CD4-positive, alpha-beta T cell treated with Interleukin-10 for 1 hour (primary cell): ENCODE measurements at places on chromosomes 11 and 22.

DNA sequence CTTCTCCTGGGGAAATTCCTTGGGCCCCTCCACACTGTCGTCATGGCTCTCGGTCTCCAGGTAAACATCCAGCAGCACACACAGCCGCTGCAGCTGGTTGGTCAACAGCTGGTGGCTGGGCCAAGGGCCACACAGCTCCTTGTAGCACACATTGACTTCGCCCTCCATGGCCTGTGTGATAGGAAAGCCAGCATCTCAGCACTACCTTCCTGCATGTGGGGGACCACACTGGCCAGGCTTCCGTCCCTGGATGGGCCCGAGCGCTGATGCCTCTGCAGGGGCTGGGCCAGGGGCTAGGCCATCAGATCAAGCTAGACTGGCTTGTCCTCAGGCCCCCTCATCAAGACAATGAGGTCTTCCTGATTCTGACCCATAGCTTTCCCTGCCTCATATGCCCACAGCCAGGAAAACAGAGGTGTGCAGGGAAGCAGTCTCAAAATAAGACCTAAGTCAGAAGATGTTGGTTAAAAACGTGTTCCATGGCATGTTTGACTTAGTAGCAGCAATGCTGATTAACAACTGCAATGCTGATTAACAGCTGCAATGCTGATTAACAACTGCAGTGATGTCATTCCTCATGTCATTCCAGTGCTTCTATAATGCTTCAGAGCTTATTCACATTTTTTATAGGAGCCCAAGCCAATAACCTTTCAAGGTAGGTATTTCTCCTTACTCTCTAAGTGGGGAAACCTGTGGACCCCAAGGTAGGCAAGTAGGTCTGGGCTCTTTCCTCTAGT is 31.3 kb downstream of the NEFH start:
- DNase-seq = no peak

- no peak for DNase-seq
Observed at GRCh38 chr11:11444027-11444803, 91.2 kb upstream of the CSNK2A3 start.

DNA sequence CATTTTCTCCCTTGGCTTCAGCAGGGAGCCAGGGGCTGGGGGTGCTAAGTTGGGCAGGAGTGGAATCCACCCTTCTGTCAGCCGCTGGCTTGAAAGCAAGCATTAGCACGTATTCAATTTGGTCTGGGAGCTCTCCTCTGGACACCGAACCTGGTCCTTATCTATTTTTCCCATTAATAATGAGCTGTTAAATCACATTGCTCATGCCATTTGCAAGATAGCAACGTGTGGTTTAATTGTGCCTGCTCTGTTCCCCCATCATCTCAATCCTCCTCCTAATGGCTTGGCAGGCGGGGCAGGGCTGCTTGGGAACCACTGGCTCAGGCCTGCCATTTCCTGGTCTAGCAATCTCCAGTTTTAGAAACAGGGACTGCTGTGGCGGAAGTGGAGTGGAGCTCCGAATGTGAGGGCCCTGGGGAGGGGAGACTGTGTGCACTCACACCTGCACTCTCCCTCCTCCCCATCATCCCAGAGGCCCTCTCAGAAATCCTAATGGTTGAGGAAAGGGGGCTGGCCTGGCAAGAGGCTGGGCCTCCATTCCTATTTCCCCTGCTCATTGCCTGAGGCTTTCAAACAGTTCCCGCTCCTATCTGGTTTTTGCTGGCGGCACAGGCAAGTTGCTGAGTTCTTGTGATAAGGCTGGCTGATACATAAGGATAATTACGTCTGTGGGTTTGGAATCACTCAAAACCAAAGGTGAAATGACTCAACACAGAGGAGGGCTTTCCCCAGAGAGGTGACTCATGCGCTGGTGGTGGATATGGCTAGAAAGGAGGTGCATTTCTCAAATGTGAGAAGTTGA is 201.2 kb upstream of the E2F8 start:
- DNase-seq = no peak

DNA sequence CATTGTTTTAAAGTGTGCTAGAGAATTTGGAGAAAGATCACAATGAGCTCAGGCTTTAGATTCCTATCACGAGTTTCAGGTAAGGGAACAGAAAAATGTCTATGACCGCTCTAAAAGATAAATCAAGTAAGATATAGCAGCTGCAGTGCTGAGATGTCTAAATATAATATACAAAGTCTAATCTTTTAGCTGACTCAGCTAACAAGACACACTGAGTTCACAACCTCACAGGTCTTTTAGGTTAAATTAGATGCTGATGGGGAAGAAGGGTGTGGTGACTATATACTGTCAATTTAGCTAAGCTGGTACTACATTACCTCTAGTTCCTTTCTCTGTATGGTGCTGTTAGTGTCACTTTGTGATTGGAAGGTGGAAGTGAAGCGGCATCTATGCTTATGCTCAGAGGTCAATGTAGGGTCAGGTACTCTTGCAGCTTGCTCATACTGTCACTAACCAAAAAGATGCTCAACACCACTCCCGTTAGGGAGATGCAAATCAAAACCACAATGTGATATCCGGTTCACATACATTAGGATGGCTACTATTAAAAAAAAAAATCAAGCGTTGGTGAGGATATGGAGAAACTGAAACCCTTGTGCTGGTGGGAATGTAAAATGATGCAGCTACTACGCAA is 283.5 kb downstream of the SWAP70 start:
- DNase-seq = no peak

GRCh38 chr22:23774922-23775436 is 2.3 kb downstream of the MMP11 start:
- no peak for DNase-seq

- DNase-seq = no peak
Observed at GRCh38 chr11:81026032-81026431, 1585.2 kb upstream of the TENM4 start.

GRCh38 chr11:106087815-106088435 is 10.5 kb downstream of the AASDHPPT start:
- peak; percentile 52 for DNase-seq

- DNase-seq = no peak
Observed at GRCh38 chr11:86795949-86796348, 4.4 kb upstream of the PRSS23 start.

DNA sequence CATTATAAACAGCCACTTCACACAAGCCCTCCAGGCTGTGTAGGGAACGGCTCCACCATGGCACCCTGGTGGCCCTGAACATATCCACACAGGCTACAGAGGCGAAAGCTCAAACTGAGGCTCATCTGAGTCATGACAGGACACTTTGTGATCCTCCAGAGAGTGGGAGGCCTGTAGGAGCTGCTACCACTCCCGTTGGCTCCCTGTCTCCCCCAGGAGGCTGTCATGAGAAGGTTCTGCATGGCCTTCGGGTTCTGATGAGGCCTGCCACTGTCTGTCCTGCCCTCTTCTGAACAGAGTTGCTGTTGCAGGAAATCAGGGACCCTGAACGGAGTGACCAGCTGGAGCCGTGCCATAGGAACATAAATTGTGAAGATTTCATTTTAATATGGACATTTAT is 23.8 kb upstream of the ALDH3B2 start:
- no peak for DNase-seq

- DNase-seq = peak; percentile 44
Observed at GRCh38 chr11:102047305-102047924, at the start of gene CFAP300. CFAP300 (plus strand) TSS chr11:102047437; CDS start chr11:102047471, 34 bp downstream.

GRCh38 chr22:46961591-46962295 is 199.3 kb downstream of the TBC1D22A start:
- no peak for DNase-seq

DNA sequence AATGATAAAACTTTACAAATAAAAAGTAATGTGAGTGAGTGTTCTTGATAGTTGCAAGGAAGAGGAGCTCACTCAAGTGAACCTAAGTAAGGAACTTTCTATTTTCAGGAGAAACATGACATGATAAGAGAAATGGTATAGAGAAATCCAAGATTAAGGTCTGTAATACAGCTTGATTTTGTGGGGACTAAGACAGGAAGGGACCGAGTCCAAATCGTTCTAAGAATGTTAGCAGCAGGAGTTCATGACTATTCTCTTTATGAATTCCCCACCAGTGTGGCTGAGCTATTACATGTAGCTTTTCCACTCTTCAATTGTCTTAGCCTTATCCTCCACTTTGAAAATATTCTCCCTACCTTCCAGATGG is 698.6 kb upstream of the ARHGAP42 start:
- DNase-seq = no peak

DNA sequence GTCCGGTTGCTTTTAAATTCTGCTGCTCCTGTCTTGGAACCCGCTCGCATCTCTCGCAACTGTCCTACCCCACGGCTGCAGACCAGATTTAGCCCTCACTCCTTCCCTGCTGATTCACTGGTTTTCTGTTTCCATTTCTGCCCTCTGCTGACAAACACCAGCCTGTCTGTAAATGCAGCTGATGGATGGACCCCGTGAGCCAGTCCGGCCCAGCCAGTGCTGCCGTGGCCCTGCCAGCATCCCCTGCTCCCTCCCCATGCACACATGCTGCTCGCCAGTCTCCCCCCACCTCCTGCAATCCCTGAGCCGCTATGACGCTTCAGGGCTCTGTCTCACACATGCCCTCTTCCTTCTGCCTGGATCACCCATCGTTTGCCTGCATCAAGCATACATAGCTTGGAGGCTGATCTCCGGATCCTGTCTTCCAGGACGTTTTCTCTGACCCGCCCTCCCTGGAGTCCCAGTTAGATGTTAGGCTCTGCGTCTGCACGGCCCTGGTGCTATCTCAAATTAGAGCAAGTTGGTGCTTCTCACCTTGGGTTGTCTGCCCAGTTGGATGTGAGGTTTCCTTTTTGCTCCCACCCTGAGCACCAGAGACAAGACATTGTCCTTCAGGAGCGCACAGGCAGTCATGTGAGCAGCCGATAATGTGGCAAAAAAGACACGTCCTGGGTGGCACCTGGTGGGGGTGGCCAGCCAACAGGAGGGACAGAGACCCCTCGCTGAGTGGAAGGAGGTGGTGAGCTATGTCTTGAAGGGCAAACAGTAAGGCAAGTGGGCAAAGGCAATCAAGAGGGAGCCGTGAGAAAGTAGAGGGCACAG is 4.3 kb upstream of the ACR start:
- DNase-seq = no peak

- no peak for DNase-seq
Observed at GRCh38 chr11:131580476-131580875, 210.1 kb downstream of the NTM start.

DNA sequence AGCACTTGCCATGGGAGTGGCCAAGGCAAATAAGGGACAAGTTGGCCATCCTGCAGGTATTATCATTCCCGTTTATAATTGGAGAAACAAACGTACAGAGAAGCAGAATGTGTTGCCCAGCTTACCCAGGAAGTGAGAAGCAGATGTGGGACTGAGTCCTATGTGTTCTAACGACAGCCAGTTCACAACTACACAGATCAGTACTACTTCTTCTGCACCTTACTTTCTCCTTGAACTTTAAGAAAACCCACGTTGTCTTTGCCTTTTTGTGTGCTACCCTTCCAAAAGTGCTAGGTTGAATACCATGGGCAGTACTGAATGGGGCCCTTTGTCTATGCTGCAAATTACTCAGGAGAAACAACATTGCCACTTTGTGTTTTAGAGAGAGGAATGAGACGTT is 62.8 kb upstream of the BLID start:
- no peak for DNase-seq

DNA sequence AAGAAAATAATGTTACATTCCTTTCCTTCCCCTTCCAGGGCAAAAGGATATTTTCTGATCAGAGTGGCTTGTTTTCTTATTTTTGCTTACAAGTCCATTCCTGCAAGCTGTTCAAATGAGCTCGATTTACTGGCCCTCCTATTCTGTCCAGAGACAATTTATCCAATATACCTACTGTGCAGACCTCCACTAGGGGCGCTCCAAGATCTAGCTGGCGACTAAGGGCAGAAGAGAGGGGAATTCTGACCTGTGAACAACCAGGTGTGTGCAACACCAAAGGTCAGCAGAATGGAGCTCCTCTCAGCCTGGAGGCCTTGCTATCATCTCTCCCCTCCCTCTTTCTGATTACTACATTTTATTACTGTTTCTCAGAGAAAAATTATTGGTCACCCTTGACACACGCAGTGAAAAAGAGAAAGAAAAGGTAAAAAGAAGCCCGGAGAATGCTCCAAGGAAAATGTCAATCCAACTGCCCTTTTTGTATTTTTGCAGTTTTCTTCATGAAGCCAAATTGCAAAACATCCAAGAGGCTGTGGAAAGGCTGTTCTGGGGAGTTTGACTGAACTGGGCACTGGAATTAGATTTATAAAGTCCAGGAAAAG is 3.2 kb downstream of the SEZ6L start:
- DNase-seq = peak; percentile 6

GRCh38 chr22:49535126-49535525 is 292.5 kb downstream of the BRD1 start:
- no peak for DNase-seq

- DNase-seq = no peak
Observed at GRCh38 chr11:120268686-120269085, 28.7 kb downstream of the POU2F3 start.

- DNase-seq = no peak
Observed at GRCh38 chr11:1761110-1761856, 2.4 kb downstream of the CTSD start.

DNA sequence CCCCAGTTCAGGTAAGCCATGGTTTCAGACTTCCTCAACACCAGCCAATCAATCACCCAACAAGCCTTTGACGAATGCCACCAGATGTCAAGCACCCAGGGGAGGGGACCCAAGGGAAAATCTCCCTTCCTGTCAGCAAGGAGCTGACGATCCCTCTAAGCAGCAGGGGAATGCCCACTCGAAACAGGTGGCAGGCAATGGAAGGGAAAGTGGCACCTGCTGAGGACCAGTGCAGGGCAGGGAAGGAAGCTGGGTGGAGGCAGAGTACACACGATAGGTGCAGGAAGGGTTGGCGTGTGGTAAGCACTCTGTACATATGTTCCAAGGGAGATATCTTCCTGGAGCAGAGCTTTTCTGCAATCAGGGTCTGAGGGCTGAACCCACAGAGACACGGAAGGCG is 11.7 kb upstream of the CREB3L1 start:
- DNase-seq = no peak

GRCh38 chr11:123580557-123581275 is 73.7 kb downstream of the SCN3B start:
- DNase-seq = peak; percentile 66

- peak; percentile 11 for DNase-seq
Observed at GRCh38 chr11:61826930-61827570, 1.1 kb upstream of the FADS2 start.

- DNase-seq = no peak
Observed at GRCh38 chr11:33861386-33861785, 30.5 kb downstream of the LMO2 start.

- DNase-seq = peak; percentile 24
Observed at GRCh38 chr11:47552056-47552565, 821 bp downstream of the CELF1 start.

GRCh38 chr11:61480261-61480993 is 28.1 kb upstream of the LRRC10B start:
- DNase-seq = no peak

- DNase-seq = no peak
Observed at GRCh38 chr11:70872955-70873735, 379.2 kb downstream of the SHANK2 start.

DNA sequence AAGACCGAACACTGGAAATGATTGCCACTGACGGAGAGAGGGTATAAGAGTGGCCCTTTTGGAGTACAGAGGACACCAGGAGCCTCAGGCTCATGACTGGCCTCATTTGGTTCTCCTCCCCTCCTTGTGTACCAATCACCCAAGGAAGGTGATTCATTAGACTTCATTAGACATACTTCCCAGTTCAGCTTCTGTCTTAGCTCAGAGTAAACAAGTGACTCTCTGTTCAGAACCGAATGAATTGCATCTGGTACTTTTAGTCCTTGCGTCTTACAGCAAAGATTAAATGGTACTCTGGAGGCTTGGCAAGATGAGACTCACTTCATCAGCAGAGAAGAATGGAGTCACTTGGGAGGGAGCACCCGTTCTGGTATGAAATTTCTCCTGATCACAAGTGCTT is 75.2 kb downstream of the ZNRF3 start:
- no peak for DNase-seq
